ENCODE measurements at places on chromosomes 16 and 17. TPM values are rescaled to one million over a fixed set of nuclear protein-coding genes. Genes with fewer than 3 reads are reported as not detected.

Gene CDH13
- 99.4 TPM for total RNA-seq

Gene NACA2
- not detected for total RNA-seq

Gene RAP1GAP2
- 7.2 TPM for total RNA-seq

- no peak overlapping the region for H3K27ac ChIP-seq
- H3K36me3 ChIP-seq, result no peaks in the 10 kb centered on the region
- H3K4me3 ChIP-seq, result no peak overlapping the region
Measured at GRCh38 chr16:50295541-50296132, 29.3 kb downstream of the ADCY7 start.

DNA sequence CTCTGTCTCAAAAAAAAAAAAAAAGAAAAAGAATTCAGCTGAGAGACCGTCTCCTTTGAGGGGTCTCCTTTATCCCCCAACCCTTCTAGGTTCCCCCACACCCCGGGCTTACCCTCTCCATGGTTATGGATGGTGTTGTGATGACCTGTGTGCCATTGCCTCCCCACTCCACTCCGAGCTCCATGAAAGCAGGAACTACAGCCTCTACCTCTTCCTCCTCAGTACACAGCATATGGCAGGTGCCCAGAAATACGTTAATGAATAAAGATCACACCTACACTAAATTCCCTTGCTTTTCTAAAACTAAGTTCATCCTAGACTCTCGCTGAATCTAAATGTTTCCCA, 17.2 kb downstream of the COPRS start:
- H3K36me3 ChIP-seq, result no peaks in the 10 kb centered on the region
- H3K4me3 ChIP-seq, result no peak overlapping the region
- H3K27ac ChIP-seq, result no peak overlapping the region
- no peaks in the 10 kb centered on the region for H3K27me3 ChIP-seq
- DNase-seq, result no peak
- no peaks in the 10 kb centered on the region for H3K4me1 ChIP-seq

- no peaks in the 10 kb centered on the region for H3K36me3 ChIP-seq
- no peak overlapping the region for H3K27ac ChIP-seq
- peaks cover 6% of the 10 kb centered on the region for H3K4me1 ChIP-seq
- no peak overlapping the region for H3K4me3 ChIP-seq
Measured at GRCh38 chr16:4505356-4506147, 29.4 kb downstream of the HMOX2 start.

- no peaks in the 10 kb centered on the region for H3K4me1 ChIP-seq
- no peak overlapping the region for H3K27ac ChIP-seq
- H3K36me3 ChIP-seq, result no peaks in the 10 kb centered on the region
- H3K27me3 ChIP-seq, result no peaks in the 10 kb centered on the region
Measured at GRCh38 chr17:80644536-80644935, 99.9 kb downstream of the RPTOR start.

GRCh38 chr17:60390186-60390585, 1.7 kb downstream of the USP32 start:
- H3K4me1 ChIP-seq, result no peaks in the 10 kb centered on the region
- H3K27me3 ChIP-seq, result no peaks in the 10 kb centered on the region
- peak overlapping the region; percentile 96 for H3K27ac ChIP-seq
- peak overlapping the region; percentile 88 for H3K4me3 ChIP-seq

DNA sequence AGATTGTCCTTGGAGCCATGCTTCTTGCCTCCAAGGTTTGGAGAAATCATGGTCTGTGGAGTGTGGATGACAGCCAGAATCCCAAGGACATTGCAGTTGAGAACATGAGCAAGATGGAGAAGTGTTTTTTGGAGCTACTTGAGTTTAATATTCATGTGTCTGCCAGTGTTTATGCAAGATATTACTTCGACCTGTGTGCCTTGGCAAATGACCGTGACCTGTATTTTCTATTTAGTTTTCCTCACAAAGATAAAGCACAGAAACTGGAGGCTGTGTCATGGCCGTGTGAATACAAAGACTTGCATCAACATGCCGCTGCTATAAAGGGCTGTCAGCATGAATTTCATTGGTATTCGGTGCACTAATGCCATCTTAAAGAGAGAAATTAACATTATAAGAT, 9.0 kb downstream of the GGA2 start:
- H3K27me3 ChIP-seq, result no peaks in the 10 kb centered on the region
- no peak overlapping the region for H3K4me3 ChIP-seq
- H3K27ac ChIP-seq, result no peak overlapping the region
- H3K36me3 ChIP-seq, result no peaks in the 10 kb centered on the region

DNA sequence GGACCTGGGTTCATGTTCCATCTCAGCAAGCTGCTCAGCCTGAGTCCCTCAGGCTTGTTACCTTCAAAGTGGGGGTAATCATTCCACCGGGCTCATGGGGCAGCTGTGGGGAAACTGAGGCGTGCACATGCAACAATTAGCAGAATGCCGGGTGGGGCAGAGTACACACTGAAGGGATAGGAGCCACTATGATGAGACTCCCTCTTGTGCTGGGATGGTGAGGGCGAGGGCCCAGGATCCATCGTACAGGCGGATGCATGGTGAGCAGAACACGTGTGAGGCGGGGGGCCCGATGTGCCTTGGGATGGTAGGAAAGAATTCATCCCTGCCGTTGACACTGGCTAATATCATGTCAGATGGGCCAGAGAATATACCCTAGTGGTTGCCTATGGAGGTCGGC, 25.5 kb upstream of the MAP3K14 start:
- H3K36me3 ChIP-seq, result no peaks in the 10 kb centered on the region
- no peak for DNase-seq
- no peaks in the 10 kb centered on the region for H3K27me3 ChIP-seq
- H3K4me3 ChIP-seq, result no peak overlapping the region
- H3K4me1 ChIP-seq, result no peaks in the 10 kb centered on the region
- H3K27ac ChIP-seq, result no peak overlapping the region

DNA sequence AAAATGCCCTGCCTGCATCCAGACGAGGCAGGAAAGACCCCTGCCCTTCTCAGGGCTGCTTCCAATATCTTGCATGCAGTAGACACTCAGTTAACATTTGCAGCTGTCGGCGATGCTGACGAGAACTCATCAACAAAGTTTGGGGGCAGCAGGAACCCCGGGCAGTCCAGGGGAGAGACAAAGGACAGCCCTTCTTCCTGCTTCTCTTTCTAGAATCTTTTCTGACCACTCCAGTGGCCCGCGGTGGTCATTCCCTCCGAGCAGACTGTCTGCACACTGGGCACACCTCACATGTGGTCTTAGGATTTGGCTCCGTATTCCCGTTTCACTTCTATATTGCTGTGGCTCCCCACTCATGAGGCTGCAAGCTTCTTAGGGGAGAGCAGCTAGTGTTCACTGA, 31.0 kb upstream of the MFSD6L start:
- no peaks in the 10 kb centered on the region for H3K36me3 ChIP-seq
- no peak overlapping the region for H3K27ac ChIP-seq
- H3K27me3 ChIP-seq, result peaks cover 7% of the 10 kb centered on the region
- H3K4me3 ChIP-seq, result no peak overlapping the region
- H3K4me1 ChIP-seq, result no peaks in the 10 kb centered on the region
- DNase-seq, result no peak

DNA sequence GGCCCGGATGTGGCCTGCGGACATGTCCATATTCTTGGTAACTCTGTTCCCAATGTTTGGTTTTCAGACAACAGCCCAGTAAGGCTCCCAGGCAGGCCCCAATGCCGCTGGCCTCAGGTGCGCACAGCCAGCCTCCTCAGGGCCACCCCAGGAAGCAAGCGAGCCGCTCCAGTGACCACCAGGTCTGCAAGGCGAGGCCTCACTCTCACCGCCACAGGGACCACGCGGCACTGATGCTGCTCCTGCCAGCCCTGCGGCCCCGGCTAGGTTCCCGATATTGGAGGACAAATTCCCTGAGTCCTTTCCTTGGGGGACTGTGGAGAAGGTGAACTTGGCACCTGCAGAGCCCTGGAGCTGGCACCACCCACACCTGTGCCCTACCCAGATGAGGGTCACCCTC, 19.0 kb downstream of the PDIA2 start:
- DNase-seq, result no peak
- H3K36me3 ChIP-seq, result no peaks in the 10 kb centered on the region
- no peaks in the 10 kb centered on the region for H3K4me1 ChIP-seq
- H3K4me3 ChIP-seq, result no peak overlapping the region
- no peak overlapping the region for H3K27ac ChIP-seq

GRCh38 chr17:63837962-63838600, 4.4 kb downstream of the SMARCD2 start:
- no peak for DNase-seq
- peaks cover 14% of the 10 kb centered on the region for H3K4me1 ChIP-seq
- no peaks in the 10 kb centered on the region for H3K36me3 ChIP-seq
- peaks cover 3% of the 10 kb centered on the region for H3K27me3 ChIP-seq

DNA sequence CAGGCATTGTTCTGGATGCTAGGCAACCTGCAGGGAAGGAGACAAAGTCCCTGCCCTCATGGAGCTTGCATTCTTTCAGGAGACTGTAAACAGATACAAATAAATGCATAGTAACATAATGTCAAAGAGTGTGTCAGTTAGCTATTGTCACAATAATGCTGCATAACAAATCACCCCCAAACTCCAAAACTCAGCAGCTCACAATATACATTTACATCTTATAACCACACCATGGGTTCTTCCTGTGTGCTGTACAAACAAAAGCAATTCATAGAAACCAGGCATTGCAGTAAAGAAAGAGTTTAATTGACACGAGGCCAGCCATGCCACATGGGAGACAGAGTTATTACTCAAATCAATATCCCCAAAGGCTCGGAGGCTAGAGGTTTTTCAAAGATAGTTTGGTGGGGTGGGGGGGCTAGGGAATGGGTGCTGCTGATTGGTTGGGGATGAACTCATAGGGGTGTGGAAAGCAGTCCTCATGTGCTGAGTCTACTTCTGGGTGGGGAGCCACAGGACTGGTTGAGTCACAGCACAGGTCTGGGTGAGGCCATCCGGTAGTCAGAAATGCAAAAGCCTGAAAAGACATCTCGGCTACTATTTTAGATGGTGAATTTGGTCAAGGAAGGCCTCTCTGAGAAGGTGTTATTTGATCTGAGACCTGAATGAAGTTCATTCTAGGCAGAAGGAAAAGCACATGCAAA, 79.0 kb downstream of the GPRC5B start:
- H3K4me1 ChIP-seq, result no peaks in the 10 kb centered on the region
- DNase-seq, result no peak
- no peak overlapping the region for H3K4me3 ChIP-seq
- H3K27ac ChIP-seq, result no peak overlapping the region

- DNase-seq, result no peak
- no peaks in the 10 kb centered on the region for H3K4me1 ChIP-seq
- H3K27me3 ChIP-seq, result no peaks in the 10 kb centered on the region
- H3K4me3 ChIP-seq, result no peak overlapping the region
Measured at GRCh38 chr16:51306886-51307595, 156.0 kb upstream of the SALL1 start.

All from uterus (tissue), 4 donors.